ENCODE measurements at places on chromosomes 13 and 19. TPM values are rescaled to one million over a fixed set of nuclear protein-coding genes. Genes with fewer than 3 reads are reported as not detected.

CPAMD8 gene
- total RNA-seq = 10.7 TPM

KMT5C gene
- total RNA-seq = 4.1 TPM

KIRREL2 gene
- 0.73 TPM for total RNA-seq

CEACAM21 gene
- not detected for total RNA-seq

TJP3 gene
- total RNA-seq = 128 TPM

PSPN gene
- total RNA-seq = 1.8 TPM

DNA sequence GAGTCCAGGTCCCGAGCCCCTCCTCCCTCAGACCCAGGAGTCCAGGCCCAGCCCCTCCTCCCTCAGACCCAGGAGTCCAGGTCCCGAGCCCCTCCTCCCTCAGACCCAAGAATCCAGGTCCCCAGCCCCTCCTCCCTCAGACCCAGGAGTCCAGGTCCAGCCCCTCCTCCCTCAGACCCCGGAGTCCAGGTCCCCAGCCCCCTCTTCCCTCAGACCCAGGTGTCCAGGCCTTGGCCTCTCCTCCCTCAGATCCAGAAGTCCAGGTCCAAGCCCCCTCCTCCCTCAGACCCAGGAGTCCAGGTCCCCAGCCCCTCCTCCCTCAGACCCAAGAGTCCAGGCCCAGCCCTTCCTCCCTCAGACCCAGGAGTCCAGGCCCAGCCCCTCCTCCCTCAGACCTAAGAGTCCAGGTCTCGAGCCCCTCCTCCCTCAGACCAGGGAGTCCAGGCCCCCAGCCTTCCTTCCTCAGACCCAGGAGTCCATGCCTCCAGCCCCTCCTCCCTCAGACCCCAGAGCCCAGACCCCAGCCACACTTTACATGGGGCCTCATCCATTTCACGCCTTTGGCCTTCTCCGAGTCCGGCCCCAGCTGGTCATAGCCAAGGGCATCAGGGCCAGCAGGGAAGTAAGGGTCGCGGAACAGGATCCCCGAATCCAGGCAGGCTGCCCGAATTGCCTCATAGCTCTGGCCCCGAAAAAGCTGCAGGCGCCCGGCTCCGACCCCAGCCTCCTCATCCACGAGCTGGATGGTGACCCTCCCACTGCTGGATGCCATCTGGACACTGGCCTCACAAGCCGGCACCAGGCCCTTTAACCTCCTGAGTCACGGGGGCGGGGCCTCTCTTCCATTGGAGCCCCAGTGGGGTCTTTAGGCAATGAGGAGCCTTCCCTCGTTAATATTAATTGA lies 628 bp downstream of the CAPN12 start:
- no peak for DNase-seq

GRCh38 chr19:35491836-35492360 lies 1.6 kb upstream of the KRTDAP start:
- peak; percentile 56 for DNase-seq

DNA sequence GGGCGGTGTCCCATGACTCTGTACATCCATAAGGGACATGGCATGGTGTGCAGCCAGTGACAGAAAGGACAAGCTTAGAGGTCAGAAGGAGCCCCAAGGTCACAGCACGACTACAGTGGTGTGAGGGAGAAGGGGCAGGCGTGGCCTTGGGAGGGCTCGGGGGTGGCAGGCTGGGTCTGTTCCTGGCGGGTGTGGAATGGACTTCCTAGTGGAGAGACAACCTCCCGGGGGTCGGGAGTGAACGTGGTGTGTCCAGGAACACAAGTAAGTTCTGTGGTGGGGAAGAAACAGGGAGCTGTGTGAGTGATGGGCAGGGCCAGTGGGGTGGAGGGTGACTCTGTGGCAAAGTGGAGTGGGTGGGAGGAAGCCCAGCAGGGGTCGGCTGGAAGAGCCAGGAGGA lies 279.3 kb downstream of the TEX29 start:
- DNase-seq = no peak
